ENCODE measurements at places on chromosomes 13 and 19.
A peak's percentile ranks its signal among the peaks of the same experiment; 100 is the strongest.

DNA sequence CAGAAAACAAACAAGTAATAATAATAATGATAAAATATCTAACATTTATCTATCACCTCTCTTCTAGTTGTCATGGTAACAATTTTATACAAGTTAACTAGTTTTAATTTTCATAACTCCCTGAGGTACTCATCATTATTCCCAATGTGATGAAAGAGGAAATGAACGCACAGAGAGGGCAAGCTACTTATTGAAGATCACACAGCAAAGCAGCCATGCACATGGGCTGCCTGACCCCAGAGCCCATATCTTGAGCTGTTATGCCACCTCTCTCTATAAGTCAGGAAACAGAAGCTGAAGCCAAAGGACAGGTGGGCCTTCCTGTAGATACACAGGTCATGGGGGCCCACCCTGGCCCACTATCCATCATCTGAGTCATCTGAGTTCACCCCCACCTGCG lies 4.9 kb upstream of the KLK4 start:
- DNase-seq = no peak

DNA sequence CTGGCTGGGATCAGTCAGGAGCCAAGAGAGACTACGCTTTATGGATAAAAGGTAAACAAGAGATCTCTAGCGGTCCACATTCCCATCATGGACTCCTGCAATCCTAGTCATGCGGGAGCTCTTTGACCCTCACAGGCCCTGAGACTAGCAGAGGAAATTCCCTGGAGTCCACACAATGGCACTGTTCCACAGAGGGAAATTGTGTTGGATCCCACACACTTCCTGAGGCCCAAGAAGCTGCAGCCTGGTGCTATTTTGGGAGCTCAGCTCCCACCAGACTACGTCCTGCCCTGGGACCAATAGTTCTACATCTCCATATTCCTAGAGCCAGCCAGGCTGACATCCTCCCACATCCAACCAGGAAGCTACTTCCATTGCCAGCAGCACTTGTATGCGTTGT lies 2358.4 kb downstream of the PCDH9 start:
- DNase-seq = no peak

DNA sequence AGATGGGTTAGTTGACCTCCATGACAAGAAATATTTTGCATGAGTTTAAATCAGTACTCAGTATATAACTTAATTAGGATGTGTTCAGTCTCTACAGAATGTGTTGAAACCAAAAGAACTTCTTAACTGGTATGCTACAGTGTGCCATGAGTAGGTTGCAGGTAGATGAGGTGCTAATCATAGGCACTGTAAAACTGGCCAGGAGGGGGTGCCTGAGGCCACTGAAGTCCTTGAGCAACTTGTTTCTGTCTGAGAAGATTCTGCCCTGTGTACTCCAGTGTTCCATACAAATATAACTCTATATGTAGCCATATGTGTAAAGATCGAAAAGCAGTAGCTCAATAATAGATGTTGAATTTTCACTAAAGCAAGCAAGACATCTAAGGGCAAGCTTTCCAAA lies 549.2 kb upstream of the KLF12 start:
- no peak for DNase-seq

- DNase-seq = no peak
Measured at GRCh38 chr13:63851526-63851925, 2435.9 kb upstream of the PCDH20 start.

- DNase-seq = no peak
Measured at GRCh38 chr13:51916962-51917361, 55.2 kb downstream of the CCDC70 start.

GRCh38 chr19:38673030-38673429 lies 25.6 kb downstream of the ACTN4 start:
- no peak for DNase-seq

DNA sequence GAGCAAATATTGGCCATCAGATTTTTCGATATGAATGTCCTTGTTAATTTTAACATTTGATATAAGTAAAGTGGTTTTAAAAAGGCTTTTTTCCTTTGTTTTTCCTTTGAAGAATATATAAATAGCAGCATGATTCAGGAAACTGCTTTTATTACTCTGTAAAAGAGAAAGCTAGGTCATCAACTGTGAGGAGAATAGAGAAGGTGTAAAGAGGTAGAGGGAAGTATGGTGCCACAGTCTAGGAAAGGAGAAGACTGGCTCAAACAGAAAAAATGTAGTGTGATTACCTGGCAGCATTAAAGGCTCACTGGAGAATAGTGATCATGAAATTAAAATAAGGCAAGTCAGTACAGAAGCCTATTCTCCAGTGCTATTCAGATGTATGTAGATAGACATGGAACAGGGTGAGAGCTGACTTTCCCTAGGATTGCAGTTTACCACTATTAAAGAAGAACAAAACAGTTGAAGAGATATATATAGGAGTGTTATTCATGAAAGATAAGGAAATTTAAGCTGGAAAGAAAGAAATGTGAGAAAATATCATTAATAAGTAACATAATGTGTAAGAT lies 1115.9 kb upstream of the PCDH9 start:
- DNase-seq = no peak

DNA sequence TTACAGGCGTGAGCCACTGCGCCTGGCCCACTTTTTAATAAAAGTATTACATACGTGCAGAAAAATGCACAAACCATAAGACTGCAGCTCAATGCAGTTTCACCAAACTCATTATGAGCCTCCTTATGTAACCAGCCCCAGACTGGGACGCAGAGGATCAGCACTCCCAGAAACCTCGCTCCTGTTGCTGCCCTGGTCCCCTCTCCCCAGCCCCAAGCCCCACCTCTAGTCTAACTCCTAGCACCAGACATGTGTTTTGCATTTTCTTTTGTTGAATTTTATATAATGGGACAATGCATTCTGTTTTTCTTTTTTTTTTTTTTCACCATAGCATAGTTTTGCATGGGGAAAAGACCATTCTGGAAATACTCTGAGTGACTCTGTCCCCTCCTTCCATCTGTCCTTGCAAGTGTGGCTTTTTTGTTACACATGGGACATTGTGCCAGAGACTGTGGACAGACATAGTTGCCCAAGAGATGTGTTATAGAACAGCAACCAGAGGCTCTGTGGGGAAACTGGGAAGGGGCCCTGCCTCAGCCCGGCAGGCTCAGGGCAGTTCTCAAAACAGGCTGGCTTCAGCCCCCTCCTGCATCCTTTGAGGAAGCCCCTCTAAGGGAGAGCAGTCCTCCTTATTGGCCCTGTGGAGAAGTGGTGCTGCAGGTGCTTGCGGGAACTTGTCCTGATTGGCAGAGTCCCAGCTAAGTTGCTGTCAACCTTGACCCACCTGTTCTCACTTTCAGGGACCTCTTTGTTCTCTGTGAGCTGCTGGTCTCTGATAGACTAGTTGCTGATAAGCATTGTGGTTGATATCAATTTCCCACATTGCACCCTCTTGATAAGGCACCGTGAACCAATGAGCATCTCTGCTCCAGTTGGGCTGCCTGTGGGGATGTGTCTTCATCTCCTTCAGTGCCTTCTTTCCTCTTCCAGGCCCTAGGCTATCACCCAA lies 13.8 kb upstream of the OLFM4 start:
- DNase-seq = no peak

DNA sequence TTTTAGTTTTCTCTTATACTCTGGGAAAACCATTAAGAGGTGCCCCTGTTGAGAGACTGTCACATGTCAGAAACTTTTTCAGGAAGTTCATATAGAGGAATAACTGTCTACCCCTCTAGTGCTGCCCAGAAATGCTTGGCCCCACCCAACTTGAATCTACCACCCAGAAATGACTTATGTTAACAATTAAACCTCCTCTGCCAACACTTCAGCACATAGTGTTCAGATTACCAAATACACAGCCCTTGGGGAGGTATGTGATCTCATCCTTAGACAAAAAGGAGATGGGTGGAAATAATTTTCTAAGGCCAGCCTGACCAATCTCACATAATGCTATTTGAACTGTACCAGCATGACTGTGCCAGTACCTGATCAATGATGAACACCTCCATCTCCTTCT lies 35.6 kb downstream of the CCDC169 start:
- no peak for DNase-seq

- DNase-seq = no peak
Measured at GRCh38 chr19:33861950-33862349, 65.3 kb downstream of the KCTD15 start.

- no peak for DNase-seq
Measured at GRCh38 chr19:46124638-46125115, at the start of gene IGFL3. IGFL3 (minus strand) TSS chr19:46124688; CDS start chr19:46124649, 39 bp downstream.

DNA sequence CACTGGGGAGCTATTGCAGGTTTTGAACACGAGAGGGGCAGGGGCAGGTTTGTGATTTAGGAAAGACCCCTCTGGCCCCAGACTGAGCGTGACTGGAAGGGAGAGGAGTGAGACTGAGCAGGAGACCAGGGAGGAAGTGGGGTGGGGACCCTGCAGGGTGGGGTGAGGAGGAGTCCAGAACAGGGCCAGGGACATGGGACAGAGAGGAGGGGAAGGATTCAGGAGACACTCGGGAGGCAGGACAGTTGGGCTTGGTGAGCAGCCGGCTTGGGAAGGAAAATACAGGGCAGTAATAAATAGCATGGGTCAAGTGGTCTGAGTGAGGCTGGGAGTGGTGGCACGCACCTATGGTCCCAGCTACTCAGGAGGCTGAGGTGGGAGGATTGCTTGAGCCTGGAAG lies 9.4 kb downstream of the FOSB start:
- no peak for DNase-seq

GRCh38 chr13:109684824-109685202 lies 101.6 kb downstream of the IRS2 start:
- DNase-seq = no peak

GRCh38 chr19:10643968-10644259 lies 10.2 kb upstream of the ILF3 start:
- no peak for DNase-seq

GRCh38 chr19:54473071-54473891 lies at the start of gene CDC42EP5:
CDC42EP5 (minus strand) TSS chr19:54473296; CDS start chr19:54465547, 7,749 bp downstream.
- no peak for DNase-seq

DNA sequence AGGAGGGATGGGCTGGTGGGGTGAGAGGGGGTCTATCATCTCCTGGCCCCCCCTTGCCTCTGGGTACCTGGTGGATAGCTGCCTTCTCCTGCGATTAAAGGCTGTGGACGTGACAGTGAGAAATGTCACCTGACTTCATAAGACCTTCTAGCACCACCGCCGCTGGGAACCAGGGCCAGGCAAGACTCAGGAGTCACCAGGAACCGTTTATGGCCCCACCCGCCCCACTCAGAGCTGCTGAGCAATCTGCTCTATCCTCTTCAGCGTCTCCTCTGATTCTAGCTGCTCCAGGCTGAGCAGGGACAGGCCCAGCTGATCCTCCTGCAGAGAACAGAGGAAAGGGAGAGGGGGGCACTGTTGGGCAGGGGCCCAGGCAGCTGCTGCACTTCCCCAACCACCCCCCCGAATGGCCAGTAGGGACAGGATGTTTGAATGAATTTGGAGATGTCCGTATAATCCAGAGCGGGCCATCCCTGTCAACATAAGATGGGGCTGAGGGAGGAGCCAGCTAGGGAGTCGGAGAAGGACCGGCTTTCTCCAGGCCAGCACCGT lies 10.9 kb downstream of the KLC3 start:
- no peak for DNase-seq

DNA sequence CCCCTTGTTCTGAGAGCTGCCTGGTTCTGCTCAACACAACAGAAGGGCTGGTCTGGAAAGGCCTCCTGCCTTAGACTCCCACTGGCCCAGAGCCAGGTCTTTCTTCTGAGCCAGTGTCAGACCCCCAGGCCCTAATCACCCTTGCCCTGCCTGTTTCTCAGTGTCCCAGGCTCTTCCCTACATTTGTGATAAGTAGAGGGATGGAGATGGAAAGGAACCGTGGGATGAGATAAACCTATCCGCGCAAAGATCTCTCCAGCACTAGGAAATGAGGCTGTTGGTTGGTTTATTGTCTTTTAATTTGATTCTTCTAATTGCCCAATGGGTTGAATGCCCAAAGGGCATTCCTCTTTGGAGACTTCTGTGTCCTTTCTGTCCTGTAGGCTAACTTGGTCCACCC lies 470.0 kb downstream of the TSHZ3 start:
- no peak for DNase-seq

GRCh38 chr13:98521461-98522247 lies 55.3 kb downstream of the STK24 start:
- no peak for DNase-seq

DNA sequence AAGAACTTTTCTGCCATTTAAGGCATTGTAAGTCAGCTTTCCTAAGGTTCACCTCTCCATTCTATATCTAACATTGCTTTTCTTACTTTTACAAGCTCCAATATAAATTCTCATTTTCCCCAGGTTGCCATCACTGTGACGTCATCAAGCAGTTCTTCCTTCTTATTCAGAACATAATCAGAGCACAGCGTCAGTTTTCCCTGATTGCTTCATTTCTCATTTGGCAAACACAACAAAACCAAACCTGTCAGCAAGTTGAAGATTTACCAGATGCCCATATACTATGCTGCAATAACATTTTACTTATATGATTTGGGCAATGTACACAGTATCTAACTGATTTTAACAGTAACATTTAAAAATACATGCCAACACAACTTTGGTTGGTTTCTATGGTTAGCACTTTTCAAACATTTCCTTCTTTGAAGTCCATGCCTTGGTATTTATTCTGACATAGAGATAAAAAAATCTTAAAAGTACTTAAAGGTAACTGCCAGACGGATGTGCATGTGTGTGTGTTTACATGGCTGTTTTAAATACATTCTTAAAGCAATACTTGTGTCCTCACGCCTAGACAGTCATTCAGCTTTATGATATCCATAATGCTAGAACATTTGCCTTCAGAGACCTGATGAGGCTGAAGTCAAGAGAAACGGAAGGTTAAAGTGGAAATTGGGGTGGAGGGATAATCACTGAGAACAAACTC lies 264.0 kb downstream of the KLF12 start:
- no peak for DNase-seq

GRCh38 chr19:296476-297225 lies 5.4 kb upstream of the PLPP2 start:
- no peak for DNase-seq

GRCh38 chr13:33953781-33954180 lies 135.8 kb downstream of the RFC3 start:
- no peak for DNase-seq

GRCh38 chr13:113110048-113110851 lies 4.7 kb downstream of the F7 start:
- no peak for DNase-seq

- DNase-seq = no peak
Measured at GRCh38 chr13:43558326-43558725, 228.4 kb downstream of the ENOX1 start.

GRCh38 chr19:18700501-18701249 lies 17.2 kb downstream of the CRTC1 start:
- peak; percentile 86 for DNase-seq
